ENCODE measurements at places on chromosomes 11 and 22.
A peak's percentile ranks its signal among the peaks of the same experiment; 100 is the strongest.

DNA sequence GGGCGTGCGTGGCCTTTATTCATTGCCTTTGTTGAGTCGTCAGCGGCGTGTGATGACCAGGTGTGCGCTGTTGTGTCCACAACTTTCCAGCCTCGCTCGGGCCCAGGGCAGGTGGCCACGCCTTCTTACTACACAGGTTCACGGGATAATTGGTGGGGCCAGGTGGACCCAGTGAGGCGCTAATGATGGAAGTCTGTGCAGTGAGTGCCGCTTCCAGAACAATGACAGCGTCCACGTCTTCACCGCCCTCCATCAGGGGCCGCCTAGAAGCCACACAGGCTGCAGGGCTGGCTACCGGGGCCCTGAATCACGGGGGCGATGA is 1197.3 kb downstream of the BRD1 start:
- no peak for DNase-seq

DNA sequence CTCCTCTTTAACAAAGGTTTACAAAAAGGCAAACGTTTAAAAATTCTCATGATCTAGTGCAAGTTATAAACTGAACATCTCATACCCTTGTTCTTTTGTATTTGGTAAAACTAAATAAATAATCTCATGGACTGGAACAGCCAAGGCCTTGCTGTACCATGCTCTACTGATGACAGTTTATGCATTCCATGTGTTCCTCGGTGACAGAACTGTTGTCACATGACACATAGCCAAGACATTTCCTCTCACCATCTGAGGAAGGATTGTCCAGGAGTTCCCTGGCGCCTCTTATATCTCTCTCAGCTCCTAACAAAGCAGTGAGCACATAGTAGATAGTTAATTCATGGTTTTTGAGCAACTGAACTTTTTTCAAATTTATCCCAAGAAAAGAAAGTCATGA is 12.6 kb downstream of the CCDC83 start:
- DNase-seq = no peak

- no peak for DNase-seq
These were observed 92.0 kb downstream of the SLC17A6 start for GRCh38 chr11:22430141-22430541.

DNA sequence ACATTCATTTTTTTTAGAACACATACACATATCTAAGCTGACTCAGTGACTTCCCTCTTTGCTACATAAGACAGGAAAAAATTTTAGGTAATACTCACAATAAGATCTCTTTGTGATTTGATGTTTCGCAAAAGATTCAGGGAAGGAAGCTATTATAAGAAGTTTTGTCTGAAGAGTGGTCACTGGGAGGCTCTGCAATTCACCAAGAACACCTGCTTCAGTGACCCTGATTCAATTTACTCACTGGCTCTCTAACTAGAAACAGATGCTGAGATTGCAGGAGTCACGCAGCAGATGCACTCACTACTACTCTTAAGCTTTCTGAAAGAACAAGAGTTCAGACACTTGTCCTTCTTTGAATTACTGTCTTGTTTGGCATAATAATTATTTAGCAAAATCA is 193.6 kb upstream of the DDI1 start:
- DNase-seq = no peak

GRCh38 chr11:27184458-27185312 is 144.1 kb downstream of the BBOX1 start:
- DNase-seq = no peak

GRCh38 chr11:120689596-120690275 is 178.2 kb downstream of the GRIK4 start:
- DNase-seq = no peak

- DNase-seq = no peak
These were observed 62.5 kb downstream of the USP35 start for GRCh38 chr11:78251083-78251775.

- no peak for DNase-seq
These were observed 53.5 kb downstream of the ENDOD1 start for GRCh38 chr11:95143106-95143681.

- DNase-seq = no peak
These were observed 23.9 kb downstream of the OR10A6 start for GRCh38 chr11:7907121-7907520.

- no peak for DNase-seq
These were observed 41.7 kb downstream of the HORMAD2 start for GRCh38 chr22:30121960-30122359.

- no peak for DNase-seq
These were observed 35.5 kb downstream of the ALX4 start for GRCh38 chr11:44274404-44274803.

DNA sequence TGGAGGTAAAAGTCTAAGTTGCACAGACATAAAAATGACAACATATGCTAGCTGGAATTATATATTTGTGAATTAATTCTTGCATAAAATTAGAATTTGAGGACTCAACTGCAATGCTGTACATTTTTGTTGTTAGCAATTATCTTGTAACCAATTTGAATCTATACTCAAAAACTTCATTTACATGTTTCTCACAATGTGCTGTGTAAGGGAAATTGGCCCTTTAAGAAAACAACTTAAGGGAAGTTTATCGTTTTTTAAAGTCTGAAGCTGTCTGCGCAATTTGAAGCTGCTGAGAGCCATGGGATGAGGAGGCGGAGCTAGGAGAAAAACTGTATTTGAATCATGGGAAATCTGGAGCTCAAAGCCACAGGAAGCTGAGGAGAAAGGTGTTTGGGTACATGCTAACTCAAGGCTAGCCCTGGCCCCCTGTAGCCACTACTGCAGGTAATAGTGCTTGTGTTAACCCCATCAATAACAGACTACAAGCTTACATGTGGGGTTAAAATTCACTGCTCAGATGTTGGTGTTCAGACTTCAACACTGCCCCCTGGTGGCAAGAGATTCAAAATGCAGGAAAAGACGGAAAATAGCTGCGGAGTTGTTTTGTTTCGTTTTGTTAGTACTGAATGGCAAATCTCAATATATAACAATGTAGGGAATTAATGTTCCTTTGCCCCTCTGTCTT is 126.1 kb downstream of the BRD1 start:
- DNase-seq = no peak

GRCh38 chr11:119320776-119321524 is 4.0 kb upstream of the MCAM start:
- peak; percentile 63 for DNase-seq

- no peak for DNase-seq
These were observed 891 bp downstream of the SAMM50 start for GRCh38 chr22:43955883-43956782.

DNA sequence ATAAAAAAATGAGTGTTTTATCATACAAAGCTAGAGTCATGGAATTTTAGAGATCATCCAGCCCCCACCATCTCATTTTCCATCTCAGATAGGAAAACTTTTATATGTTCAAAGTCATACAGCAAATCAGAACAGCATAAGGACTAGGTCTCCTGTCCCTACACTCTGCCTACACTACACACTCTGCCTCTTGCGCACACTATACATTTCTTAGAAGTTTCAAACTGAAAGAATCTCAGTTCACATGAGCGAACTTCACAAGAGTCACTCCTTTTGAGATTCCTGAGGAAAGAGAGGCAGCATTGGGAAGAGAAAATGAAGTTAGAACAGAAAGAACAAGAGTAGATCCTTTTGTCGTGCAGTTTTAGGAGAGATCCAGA is 36.5 kb downstream of the ART5 start:
- DNase-seq = no peak

DNA sequence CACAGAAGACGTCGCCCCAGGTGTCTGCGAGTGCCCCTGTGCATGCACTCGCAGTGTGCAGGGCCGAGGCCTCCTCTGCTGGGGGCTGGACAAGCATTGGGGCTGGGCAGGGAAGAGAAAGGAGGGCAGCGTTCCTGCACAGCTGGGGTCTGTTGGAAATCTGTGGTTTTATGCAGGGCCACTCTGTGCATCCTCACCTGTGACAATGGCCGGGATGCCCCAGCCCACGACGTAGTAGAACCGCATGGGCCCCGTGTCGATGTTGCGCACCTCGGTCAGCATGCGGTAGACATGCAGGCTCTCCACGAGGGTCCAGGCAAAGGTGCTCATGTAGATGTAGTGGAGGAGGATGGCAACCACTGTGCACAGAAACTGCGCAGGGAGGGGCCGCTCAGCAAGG is 37.2 kb downstream of the TRMU start:
- no peak for DNase-seq

DNA sequence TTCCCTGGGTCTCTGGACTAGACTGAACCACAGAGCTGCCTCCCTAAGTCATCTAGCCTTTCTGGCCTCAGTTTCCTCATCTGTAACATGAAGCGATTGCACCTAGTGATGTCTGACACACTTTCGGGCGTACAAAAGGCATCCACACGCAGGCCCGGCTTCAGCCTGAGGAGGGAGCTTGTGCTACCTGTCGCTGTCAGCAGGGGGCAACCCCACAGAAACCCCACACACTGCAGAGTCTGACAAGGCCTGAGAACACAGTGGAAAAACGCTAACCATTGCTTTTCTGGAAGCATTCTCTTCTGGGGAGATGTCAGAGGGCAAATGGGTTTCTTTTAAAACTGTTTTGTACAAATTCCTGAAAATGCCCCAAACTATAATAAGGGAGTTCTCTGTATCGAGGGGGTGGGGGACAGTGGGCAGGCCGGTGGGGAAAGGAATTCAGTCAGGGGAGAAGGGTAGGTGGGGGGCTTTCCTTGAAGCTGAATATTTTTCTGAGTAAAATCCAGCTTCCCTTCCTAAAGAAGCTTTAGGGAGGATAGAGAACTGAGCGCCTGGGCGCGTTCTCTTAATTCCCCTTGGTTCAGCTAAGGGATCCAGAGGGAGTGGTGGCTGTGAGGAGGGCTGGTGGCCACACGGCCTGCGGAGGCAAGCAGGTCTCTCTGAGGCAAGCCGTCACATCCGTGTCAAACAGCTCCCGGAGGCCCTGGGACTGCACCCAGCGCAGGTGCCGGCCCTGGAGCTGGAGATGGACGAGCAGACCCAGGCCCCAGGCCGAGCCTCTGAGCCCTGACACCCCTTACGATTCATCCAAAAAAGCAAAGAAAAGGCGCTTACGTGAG is 533 bp downstream of the ELF5 start:
- peak; percentile 60 for DNase-seq

DNA sequence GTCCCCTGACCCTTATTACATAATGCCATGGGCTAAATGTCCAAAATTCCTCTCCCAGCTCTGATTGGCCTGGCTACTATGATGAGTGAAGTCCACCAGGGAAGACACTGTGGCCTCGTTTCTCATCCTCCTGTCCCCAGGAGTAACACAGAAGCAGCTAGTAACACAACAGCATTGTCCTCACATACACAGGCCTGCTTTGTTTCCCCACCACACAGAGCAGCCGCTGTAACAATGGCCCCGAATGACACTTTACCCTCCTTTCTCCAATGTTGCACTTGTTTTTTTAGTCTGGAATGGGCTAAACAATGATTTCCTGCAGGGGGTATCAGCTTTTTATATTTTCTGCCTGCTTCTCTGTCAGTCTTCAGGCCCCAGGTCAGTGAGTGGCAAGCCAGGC is at the start of gene PRR5L:
Gene PRR5L (plus strand): TSS at position 363 of the 400 bp plus-strand sequence. CDS start 104,834 bp downstream, outside the sequence.
- no peak for DNase-seq

- DNase-seq = peak; percentile 42
These were observed 8.4 kb downstream of the CBX6 start for GRCh38 chr22:38863531-38864131.

DNA sequence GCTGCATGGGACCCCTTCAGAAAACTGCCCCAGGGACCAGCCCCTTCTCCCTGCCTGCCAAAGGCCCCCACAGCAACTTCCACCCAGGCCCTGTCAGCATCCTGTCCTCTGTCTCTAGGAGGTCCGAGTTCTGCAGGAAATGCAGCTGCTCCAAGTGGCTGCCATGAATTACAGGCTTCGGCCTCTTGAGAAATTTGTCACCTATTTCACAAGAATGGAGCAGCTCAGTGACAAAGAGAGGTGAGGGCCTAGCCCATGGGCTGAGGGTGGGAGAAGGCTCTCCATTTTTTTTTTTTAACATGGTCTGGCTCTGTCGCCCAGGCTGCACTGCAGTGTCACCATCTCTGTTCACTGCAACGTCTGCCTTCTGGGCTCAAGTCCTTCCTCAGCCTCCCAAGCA is 7.3 kb downstream of the RGL4 start:
- no peak for DNase-seq

DNA sequence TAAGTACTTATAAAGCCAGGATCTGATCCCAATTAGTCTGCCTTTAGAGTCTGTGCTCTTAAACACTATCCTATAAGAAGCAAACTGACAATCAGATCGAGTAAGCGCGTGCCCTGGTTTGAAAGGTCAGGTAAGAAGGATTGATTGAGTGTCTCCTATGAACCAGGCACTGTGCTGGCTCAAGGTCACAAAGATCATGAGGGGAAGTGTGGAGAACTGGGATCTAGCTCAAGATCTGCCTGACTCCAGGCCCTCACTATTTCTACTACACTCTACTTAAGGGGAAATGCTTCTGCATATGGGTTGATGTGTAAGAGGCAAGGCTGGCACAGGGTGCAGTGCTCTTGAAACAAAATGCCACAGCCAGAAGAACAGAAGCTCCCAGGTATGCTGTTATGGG is 77.0 kb downstream of the ME3 start:
- no peak for DNase-seq

- no peak for DNase-seq
These were observed 21.5 kb downstream of the MYH9 start for GRCh38 chr22:36366291-36366708.

DNA sequence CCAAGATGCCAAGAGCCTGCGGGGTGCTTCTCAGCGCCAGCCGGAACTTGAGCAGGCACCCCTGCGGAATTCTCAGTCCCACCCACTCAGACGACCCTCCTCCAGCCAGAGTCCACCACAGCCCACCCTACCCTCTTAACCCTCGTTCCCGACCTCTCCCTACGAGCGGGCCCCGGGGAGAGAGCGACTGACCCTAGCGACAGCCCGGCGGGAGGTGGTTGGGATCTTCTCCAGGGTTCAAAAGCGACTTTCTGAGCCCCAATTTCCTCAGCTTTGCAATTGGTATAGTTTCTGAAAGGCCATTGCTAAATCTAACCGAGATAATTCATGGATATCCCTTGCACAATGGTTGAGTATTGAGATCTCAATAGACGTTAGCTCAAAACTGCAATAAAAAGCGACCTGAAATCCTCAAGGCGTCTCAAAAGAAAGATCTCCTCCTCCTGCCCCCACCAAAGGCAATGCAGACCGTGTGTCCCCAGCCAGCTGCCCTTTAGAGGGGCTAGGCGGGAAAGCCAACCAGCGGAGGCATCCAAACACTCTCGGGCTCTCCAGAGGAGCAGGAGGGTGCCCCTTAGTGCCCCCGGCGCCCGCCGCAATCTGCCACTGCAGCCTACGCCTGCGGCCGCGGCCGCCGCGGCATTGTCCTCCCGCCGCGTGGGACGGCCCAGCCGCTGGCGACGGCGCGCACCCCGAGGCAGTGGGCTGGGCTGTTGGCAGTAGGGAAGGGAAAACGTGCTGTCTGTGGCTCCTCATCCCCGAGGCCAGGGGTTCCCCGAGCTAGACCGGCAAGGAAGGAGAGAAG is 1.5 kb upstream of the SLC6A5 start:
- no peak for DNase-seq

- DNase-seq = no peak
These were observed 61.3 kb downstream of the IGLL5 start for GRCh38 chr22:22948651-22949571.

GRCh38 chr11:130024361-130024760 is 21.7 kb upstream of the PRDM10 start:
- no peak for DNase-seq

Data from right lobe of liver (tissue), 6 donors.